SIG-M5 (cell line): ENCODE measurements at places on chromosomes 1 and 21.

- no peak for DNase-seq
Measured at GRCh38 chr1:83500531-83500930, 498.4 kb downstream of the TTLL7 start.

GRCh38 chr1:155833665-155834295 is 23.2 kb downstream of the GON4L start:
- no peak for DNase-seq

DNA sequence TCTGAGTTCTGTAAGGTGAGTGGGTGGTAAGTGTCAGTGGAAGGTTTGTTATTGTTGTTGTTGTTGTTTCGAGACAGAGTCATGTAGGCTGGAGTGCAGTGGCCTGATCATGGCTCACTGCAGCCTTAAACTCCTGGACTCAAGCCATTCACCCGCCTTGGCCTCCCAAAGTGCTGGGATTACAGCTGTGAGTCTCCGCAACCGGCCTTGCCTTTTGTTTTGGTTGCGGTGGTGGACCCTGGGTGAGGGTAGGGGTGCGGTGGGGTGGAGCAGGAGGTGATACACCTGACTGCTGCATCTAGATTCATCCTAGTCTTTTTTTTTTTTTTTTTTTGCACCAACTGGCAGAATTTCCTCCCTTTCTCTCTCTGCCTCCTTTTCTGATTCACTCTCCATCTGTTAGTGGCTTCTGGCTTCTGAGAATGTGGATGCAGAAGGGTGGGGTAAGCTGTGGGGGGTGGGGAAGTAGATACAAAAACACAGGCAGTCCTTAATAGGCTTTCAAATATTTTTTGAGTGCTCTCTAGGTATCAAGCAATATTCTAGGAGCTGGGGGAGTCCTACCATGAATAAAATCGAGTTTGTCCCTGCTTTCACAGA is 4.6 kb upstream of the GMEB1 start:
- no peak for DNase-seq

DNA sequence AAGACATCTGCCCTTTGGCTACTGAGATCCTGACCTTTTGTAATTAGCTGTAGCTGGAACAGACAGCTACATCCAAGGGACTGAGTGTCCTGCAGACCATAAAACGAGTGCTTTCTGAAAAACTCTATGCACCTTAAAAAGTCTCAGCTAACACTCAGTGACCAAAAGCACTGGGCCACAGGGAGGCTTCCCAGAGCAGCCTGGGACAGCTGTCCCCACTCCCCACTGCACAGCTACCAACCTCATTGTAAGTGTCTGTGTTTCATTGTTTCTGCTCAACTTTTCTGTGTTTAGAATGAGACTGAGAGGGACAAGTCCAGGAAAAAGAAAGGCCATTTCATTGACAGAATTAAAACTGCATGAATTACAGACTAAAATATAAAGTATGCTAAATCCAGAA is 80.7 kb downstream of the SMYD2 start:
- no peak for DNase-seq

- DNase-seq = no peak
Measured at GRCh38 chr1:172893146-172893841, 157.4 kb downstream of the TNFSF18 start.

GRCh38 chr1:216054600-216054999 is 368.6 kb downstream of the USH2A start:
- DNase-seq = no peak

DNA sequence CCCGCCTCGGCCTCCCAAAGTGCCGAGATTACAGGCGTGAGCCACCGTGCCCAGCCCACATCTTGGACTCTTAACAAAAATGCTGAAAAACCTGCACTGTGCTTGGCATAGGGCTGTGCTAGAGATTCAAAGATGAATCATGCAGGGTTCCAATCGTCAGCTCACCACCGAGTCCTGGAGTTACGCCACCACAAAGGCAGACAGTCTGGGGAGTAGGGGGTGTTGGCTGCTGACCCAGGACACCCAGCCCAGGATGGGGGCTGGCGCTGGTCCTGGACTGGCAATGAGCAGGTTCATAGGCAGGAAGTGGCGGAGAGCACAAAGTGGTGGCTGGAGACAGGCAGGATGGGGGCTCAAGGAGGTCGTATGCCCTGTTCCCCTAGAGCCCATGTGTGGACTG is 16.0 kb downstream of the PSRC1 start:
- no peak for DNase-seq

GRCh38 chr1:95388031-95388430 is 154.0 kb downstream of the RWDD3 start:
- DNase-seq = no peak

GRCh38 chr1:56626546-56626945 is 18.6 kb upstream of the PRKAA2 start:
- no peak for DNase-seq

- no peak for DNase-seq
Measured at GRCh38 chr1:46421739-46422138, 27.6 kb downstream of the FAAH start.

GRCh38 chr1:111553196-111553595 is 49.8 kb upstream of the ADORA3 start:
- no peak for DNase-seq
